ENCODE measurements at places on chromosomes 2 and 18. TPM values are rescaled to one million over a fixed set of nuclear protein-coding genes. Genes with fewer than 3 reads are reported as not detected.

PIEZO2 gene
- 1.6 TPM for total RNA-seq

ANKRD30B gene
- total RNA-seq: not detected

FHOD3 gene
- total RNA-seq: not detected

CFC1 gene
- total RNA-seq: not detected

LCT gene
- 0.04 TPM for total RNA-seq

DNAJC5G gene
- total RNA-seq: not detected

ASAP2 gene
- total RNA-seq: 4.3 TPM

DNA sequence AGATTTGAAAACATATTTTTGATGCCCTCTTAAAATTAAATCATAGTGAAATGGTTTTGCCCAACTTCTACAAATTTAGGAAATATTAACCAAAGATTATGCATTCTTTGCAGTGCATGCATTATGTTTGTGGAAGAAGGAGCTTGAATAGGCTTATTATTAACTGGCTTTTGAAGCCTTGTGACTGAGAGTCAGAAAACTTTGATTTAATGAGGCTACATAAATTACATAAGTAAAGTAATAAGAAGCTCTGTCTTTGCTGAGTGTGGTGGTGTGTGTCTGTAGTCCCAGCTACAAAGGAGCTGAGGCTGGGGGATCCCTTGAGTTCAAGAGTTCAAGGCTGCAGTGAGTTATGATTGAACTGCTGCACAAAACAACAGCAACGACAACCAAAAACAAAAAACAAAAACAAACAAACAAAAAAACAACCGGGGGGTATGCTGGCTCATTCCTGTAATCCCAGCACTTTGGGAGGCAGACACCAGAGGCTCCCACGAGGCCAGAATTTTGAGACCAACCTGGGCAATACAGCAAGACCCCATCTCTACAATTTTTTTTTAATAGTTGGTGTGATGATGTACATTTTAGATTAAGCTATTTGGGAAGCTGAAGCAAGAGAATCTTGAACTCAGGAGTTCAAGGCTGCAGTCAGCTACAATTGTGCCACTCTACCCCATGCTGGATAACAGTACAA lies 57.0 kb upstream of the LRRTM4 start:
- no peak overlapping the region for H3K4me3 ChIP-seq
- no peaks in the 10 kb centered on the region for H3K27me3 ChIP-seq
- H3K36me3 ChIP-seq: no peaks in the 10 kb centered on the region
- H3K4me1 ChIP-seq: no peaks in the 10 kb centered on the region
- no peak overlapping the region for H3K27ac ChIP-seq
- DNase-seq: no peak

DNA sequence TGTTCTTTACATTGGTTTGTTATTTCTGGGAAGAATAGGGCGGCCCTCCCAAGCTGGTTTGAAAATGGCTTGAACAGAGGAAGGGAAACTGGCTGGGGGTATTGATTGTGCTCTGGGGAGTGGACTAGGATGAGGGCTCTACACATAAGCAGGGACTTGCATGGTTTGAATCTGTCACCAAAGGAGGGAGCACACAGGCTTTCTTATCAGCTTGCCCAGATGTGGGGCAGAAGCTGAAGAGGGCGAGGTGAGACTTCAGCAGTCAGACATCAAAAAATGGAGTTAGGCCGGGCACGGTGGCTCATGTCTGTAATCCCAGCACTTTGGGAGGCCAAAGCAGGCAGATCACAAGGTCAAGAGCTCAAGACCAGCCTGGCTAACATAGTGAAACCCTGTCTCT lies 7.2 kb upstream of the RAB12 start:
- H3K27ac ChIP-seq: no peak overlapping the region
- no peaks in the 10 kb centered on the region for H3K36me3 ChIP-seq
- peaks cover 14% of the 10 kb centered on the region for H3K27me3 ChIP-seq
- DNase-seq: no peak
- H3K4me1 ChIP-seq: peaks cover 3% of the 10 kb centered on the region

DNA sequence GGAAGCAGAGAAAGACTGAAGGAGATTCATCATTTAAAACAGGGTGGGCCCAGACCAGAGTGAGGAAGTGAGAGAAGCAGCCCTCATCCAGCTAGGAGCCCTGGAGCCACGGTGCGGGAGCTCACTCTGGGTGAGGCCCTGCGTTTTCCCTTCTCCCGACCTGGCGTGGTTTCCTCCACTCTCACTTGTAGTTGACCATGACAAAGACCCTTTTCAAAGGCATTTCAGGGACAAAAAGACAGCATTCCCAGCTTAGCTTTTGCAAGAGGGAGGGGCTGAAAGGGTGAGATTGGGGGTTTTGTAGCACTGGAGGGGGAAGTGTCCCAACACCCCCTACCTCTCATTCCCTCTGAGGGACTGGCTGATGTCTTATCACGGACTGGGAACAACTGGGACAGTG lies 56.6 kb downstream of the TRPM8 start:
- H3K4me1 ChIP-seq: no peaks in the 10 kb centered on the region
- no peak overlapping the region for H3K4me3 ChIP-seq
- DNase-seq: no peak
- H3K27ac ChIP-seq: no peak overlapping the region
- H3K27me3 ChIP-seq: peaks cover 13% of the 10 kb centered on the region

- no peaks in the 10 kb centered on the region for H3K4me1 ChIP-seq
Measured at GRCh38 chr2:170122883-170123547, 54.9 kb upstream of the MYO3B start.

GRCh38 chr2:127089478-127090235 lies 17.3 kb downstream of the BIN1 start:
- peaks cover under 1% of the 10 kb centered on the region for H3K27me3 ChIP-seq
- peaks cover 25% of the 10 kb centered on the region for H3K4me1 ChIP-seq
- no peaks in the 10 kb centered on the region for H3K36me3 ChIP-seq
- H3K27ac ChIP-seq: no peak overlapping the region
- H3K4me3 ChIP-seq: no peak overlapping the region

DNA sequence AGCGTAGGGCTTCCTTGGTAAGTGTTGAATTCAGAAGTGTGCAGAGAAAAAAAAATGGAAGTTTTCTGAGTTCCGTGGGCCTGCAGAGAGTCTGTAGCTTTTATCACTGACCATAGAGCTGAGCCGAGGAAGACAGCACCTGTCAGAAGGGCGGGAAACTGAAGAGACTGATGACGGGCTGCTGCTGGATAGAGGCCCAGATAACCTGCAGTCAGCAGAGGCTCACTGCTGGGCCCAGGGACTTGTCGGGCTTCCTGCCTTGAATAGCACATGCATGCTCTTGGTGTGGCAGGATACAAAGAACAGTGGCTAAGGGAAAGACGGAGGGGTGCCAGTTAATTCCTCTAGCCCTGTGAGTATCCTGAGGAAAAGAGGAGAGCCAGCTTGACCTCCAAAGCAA lies 166.4 kb downstream of the MGAT5 start:
- no peaks in the 10 kb centered on the region for H3K27me3 ChIP-seq
- no peaks in the 10 kb centered on the region for H3K36me3 ChIP-seq
- DNase-seq: no peak
- H3K4me3 ChIP-seq: no peak overlapping the region

- H3K4me1 ChIP-seq: no peaks in the 10 kb centered on the region
- H3K27me3 ChIP-seq: 0 out of 3 replicates have a peak, but pooled peaks cover 2% of the 10 kb centered on the region
- H3K27ac ChIP-seq: no peak overlapping the region
Measured at GRCh38 chr2:12637754-12638153, 79.0 kb upstream of the TRIB2 start.

DNA sequence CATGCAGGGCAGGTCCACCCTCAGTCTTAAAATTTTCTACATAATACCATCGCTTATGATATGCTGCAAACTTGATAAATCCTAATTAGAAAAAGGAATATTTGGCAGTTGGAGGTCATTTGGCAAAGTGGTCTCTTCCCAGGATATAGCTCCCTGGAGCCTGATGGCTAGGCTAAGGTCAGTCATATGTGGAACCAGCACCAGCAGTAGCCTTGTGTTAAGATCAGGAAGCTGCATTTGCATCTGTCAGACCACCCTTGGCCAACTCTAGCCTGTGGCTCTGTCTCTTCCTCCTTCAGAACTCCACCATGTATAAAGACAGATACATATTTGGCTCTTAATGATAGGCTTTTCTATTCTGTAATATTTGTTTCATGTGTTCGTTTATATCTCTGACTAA lies 5.4 kb upstream of the HK2 start:
- no peak overlapping the region for H3K27ac ChIP-seq
- no peaks in the 10 kb centered on the region for H3K36me3 ChIP-seq
- no peak for DNase-seq
- H3K27me3 ChIP-seq: peaks cover 19% of the 10 kb centered on the region
- H3K4me1 ChIP-seq: peaks cover 21% of the 10 kb centered on the region

GRCh38 chr18:5456577-5457461 lies 87.0 kb downstream of the EPB41L3 start:
- no peak overlapping the region for H3K27ac ChIP-seq
- H3K27me3 ChIP-seq: no peaks in the 10 kb centered on the region
- no peaks in the 10 kb centered on the region for H3K36me3 ChIP-seq
- H3K4me1 ChIP-seq: no peaks in the 10 kb centered on the region
- H3K4me3 ChIP-seq: no peak overlapping the region

DNA sequence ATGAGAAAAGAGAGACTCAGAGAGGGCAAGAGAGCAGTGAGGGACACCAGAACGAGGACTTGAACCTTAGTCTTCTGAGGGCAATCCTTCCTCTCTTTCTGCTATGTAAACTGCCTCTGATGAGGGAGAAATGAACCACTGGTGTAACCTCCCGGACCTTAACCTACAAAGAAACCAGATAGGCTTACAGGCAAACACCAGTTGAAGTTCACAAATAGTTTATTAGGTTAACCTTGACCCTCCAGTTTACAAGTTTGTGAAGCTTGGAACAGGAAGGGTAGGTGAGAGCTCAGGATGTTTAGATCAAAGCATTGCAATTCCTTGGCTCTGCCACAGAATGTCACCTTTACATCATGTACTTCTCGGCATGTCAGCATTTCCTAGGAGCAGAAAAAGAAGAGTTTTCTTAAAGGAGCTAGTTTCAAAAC lies 486.4 kb upstream of the SPRED2 start:
- no peak for DNase-seq
- H3K27ac ChIP-seq: no peak overlapping the region
- no peak overlapping the region for H3K4me3 ChIP-seq
- H3K36me3 ChIP-seq: no peaks in the 10 kb centered on the region
- H3K27me3 ChIP-seq: no peaks in the 10 kb centered on the region
- peaks cover 5% of the 10 kb centered on the region for H3K4me1 ChIP-seq

Data from K562 (cell line).